ENCODE measurements at places on chromosomes 12 and 14.

DNA sequence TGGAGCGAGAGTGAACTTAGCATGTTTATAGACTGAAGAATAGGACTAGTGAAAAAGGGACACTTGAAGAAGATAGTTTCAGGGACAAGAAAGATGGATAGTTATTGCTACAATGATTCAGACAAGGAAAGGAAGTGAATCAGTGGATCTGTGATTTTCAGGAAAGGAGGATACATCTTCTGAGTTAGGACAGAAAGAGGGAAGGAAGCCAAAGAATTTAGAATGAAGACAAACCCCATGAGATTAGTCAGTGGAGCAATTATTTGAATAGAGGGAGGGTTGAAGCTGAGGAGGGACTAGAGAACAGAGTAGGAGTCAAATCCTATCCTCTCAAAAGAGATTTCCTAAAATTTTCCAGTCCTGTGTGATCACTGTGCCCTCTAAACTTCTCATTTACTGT lies 282.7 kb downstream of the AKAP6 start:
- DNase-seq, result no peak

DNA sequence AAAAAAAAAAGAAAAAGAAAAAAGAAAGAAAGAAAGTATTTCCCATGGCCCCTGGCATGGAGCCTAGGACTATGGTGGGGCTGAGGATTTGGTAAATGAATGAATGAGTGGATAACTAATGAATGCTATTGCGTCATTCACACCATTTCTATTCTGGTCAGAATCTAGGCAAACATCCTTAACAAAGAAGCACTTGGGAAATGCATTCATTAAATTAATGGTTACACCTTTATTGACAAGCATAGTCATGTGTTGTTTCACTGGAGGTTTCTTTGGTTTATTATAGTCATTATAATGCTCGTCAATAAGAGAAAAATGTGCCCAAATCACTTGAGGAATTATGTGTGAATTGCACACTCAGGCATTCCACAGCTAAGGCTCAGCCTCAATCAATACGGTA lies 13.6 kb upstream of the AQP2 start:
- DNase-seq, result no peak

DNA sequence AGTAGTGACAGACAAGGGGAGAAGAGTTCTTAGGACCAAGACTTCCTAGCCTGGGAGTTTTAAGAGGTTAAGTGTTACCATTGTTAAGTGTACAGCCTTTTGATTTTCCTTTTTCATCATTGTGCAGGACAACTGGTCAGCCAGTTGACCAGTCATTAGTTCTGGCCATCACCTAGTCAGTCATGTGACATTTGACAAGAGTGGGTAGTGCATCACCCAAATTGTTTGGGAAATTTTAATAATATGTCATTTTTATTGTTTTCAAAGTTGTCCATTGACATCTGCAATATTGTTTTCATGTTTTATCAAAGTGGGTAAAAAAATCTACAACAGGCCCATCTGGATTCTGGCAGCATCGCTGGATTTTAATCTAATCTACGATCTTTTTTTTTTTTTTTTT lies 15.5 kb downstream of the SINHCAF start:
- DNase-seq, result no peak

DNA sequence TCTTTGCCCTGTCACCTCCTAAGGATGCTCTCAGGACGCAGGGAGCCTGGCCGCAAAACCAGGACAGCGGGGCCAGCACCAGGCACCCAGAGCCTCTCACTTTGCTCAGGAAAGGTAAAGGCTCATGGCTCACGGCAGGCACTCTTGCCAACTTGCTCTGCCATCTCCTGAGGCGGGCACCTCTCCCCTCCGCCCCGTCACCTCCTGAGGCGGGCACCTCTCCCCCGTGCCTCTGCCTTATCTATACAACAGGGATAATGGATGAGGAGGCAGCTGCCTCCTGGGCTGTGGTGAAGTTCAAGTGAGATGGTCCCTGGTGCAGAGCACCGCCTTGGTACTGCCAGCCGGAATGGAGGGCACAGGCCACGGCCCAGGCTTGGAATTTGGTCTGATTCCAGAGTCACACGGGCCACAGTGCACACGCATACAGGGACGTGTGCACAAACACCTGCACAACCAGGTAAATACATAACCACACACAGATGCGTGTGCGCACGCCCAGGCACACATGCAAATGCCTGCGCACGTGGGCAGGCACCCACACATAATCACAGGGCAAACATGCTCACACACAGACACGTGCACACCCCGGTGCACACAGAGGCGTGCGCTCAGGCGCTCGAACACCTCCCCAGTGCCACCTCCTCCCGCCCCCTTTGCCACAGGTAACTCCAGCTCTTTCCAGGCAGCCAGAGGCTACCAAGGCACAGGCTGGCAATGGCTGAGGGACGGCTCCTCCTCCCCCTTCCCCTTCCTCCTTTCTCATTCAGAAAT lies 11.6 kb downstream of the DEGS2 start:
- DNase-seq, result no peak

DNA sequence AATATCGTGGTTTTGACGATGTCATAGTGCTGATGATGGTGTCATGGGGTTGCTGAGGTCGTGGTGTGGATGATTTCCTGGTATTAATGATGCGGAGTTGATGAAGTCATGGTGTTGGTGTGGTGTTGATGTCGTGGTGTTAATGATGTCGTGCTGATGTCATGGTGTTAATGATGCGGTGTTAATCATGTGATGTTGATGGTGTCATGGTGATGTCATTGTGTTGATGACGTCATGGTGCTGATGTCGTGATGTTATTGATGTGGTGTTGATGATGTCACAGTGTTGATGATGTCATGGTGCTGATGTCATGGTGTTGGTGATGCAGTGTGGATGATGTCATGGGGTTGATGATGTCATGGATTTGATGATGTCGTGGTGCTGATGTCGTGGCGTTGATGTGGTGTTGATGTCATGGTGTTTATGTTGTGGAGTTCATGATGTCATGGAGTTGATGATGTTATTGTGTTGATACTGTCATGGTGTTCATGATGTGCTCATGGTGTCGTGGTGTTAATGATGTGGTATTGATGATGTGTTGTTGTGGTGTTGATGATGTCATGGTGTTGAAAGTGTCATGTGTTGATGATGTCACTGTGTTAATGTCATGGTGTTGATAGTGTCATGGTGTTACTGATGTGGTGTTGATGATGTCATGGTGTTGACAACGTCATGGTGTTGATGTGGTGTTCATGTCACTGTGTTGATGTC lies 48.5 kb upstream of the RIMBP2 start:
- peak; percentile 48 for DNase-seq

GRCh38 chr14:59347915-59348314 lies 117.3 kb downstream of the GPR135 start:
- DNase-seq, result no peak

DNA sequence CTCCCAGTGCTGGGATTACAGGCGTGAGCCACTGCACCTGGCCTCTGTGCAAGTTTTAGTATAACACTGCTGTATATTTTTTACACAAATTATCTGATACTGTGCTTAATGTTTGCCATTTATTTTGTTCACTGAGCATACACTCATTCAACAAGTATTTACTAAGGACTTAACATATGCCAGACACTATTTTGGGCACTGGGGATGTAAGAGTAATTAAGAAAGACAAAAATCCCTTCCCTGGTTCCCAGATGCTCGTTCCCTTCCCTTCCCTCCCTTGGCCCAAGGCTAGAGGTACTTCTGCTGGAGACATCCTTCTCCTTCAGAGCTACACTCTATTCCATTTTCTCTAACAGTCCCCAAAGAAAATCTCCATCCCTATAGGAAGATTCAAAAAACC lies 12.5 kb downstream of the CIT start:
- DNase-seq, result no peak

- no peak for DNase-seq
Observed at GRCh38 chr12:63937378-63938316, 93.1 kb downstream of the SRGAP1 start.

DNA sequence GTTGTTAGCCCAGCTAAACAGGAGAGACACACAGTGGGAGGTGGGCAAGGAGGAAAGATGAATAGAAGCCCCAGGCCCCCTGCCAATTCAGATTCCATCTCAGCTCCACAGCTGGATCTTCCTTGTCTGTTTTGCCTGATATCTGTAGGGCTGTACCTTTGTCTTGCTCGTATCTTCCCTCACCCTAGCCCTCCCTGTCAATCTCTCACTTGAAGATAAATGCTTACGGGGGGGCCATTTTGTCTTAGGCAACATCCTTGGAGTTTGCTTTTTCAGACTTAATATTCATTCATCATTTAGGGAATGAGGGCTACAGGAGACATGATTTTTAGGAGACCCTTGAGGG lies 2.4 kb downstream of the KIF5A start:
- DNase-seq, result no peak

DNA sequence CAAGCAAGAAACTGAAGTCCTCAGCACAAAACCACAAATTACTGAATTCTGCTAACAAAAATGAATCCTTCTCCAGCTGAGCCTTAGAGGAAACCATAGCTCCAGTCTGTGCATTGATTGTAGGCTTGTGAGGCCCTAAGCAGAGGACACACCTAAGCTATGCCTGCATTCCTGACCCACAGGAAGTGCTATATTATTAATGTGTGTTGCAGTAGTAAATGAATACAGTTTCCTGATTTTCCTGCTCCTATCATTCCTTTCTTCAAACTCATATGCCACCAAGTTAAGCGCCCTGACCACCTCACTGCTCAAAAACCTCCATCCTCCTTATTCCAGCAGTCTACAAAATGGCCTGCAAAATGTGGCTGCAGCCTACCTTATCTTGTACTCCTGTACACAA lies 151.9 kb upstream of the ABCD2 start:
- no peak for DNase-seq

DNA sequence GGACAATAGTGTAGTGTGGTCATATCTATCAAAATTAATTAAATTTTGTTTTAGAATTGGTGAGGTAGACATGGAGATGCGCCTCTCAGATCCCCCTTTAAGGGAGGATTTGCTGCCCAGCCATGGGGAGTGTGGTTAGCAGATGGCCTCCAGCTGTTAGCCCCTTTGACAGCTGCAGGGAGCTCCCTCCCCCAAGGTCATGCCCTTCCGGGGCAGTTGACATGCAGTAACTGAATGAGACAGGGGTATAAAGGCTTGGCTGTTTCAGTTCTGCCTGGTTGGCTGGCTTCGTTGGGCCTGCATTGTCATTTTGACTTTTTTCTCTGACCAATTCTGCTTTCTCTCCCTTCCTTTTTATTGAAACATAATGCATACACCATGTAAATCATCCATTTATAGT lies 291.5 kb upstream of the SRRM4 start:
- DNase-seq, result peak; percentile 80

DNA sequence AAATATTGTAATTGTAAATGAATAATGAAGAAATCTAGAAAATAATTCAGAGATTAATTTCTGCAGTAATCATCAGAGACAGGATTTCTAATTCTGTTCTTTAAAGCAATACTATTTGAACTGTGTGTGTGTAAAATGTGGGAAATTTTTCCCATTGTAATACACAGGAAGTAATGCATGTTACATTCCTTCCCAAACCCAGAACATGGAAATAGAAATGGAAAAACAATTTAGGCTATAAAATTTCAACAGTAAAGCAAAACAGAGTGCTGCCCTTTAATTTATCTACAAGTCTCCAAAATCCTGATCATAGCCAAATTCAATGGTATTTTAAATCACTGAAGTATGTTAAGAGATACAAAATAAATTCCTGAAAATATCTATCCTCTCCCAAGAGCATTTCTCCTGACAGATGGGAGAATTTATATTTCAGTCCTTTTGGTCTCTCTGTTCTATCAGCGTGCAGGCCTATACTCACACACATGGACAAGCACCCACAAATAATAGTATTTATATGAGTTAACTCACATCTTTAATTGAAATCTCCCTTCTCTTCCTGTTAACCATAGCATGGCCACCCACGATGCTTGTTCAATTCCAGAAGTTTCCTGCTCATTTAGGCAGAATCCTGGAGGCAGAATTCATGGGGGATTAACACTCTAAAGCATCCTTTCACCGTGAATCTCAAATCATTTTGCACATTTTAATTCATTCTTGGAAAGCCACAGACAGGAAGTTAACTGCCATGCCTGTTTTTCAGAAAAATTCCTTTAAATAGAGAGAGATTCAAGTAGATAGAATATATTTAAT lies 1465.4 kb upstream of the FLRT2 start:
- DNase-seq, result no peak

- DNase-seq, result no peak
Observed at GRCh38 chr12:106672314-106673025, 89.7 kb downstream of the RFX4 start.

- DNase-seq, result no peak
Observed at GRCh38 chr12:8667270-8667669, 4.6 kb upstream of the MFAP5 start.

GRCh38 chr12:109870648-109871047 lies 9.7 kb downstream of the GLTP start:
- no peak for DNase-seq

GRCh38 chr14:25053585-25053984 lies 3.6 kb upstream of the STXBP6 start:
- DNase-seq, result no peak

- no peak for DNase-seq
Observed at GRCh38 chr12:47415054-47415453, 290.8 kb downstream of the RPAP3 start.

GRCh38 chr14:35696575-35696974 lies 112.5 kb downstream of the RALGAPA1 start:
- no peak for DNase-seq

DNA sequence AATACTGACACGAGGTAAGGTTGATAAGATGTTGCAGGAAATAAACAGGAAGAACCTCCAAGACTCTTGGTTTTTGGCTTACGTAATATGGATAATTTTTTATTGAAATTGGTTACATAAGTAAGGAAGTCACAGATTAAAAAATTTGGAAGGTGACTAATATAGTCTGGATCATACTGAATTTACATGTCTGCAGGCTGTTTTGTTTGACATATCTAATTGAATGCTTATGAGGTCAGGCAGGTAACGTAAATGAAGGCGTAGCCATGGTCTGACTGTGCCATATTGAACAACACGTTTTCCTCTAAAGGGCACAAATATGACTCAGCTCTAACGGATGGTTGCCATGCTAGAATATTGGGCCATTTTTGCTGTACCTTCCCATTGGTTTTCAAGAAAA lies 648.1 kb upstream of the NOVA1 start:
- DNase-seq, result no peak

DNA sequence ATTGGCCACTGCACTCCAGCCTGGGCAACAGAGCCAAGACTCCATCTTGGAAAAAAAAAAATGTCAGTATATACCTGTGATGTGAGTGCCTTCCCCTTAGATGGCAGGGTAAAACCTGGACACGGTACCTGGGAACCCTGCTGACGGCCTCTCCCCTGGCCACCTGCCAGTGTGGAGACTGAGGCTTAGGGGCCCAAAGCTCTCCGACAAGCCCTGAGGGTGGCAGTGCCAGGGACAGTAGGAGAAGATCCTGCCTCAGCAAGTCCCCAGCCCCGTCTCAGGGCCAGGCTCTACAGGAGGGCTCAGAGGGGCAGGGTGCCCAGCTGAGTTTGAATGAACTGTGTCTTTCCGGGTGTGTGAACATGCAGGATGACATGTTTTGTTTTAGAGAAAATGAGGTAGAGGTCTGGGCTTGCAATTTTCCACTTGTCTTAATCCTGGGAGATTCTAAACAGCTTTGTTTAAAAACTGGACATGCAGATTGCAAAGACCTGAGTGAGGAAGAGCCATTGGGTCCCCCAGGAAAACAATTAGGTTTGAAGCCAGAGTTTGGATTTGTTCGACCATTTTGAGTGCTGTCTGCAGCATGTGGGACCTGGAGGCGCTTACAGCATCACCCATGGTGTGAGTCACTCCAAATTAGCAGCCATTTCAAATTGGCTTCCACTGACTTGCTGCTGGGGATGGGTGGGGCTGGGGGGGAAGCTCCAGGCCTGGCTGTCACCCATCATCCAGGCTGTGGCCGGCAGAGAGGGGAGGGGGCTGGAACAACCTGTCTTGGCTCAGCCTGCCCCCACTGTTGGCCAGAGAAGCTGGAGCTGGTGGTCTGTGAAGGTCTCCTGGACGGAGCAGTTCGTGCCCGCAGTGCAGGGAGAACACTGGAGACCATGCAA lies 10.8 kb downstream of the TSPAN9 start:
- DNase-seq, result no peak
